ENCODE measurements at places on chromosomes 2 and 18.

GRCh38 chr2:67156796-67157195, 240.3 kb upstream of the ETAA1 start:
- no peak for DNase-seq

GRCh38 chr2:88815697-88816096, 124.2 kb downstream of the RPIA start:
- no peak for DNase-seq

DNA sequence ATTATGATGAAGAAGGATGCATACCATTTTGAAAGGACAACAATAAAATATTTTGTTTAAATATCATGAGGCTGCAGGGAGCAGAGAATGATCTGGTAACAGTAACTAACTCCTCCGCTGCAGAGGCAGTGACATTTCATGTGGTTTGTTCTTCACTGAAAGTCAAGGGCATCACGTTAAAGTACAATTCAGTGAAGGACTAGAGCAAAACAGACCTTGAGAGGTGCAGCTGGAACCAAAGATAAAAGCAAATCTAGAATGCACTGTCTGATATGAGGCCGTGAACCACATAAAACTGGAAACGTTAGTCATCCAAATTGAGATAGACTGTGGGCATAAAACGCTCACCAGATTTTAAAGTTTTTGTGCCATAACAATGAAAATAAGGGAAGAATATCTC, 522.9 kb upstream of the TNP1 start:
- no peak for DNase-seq

DNA sequence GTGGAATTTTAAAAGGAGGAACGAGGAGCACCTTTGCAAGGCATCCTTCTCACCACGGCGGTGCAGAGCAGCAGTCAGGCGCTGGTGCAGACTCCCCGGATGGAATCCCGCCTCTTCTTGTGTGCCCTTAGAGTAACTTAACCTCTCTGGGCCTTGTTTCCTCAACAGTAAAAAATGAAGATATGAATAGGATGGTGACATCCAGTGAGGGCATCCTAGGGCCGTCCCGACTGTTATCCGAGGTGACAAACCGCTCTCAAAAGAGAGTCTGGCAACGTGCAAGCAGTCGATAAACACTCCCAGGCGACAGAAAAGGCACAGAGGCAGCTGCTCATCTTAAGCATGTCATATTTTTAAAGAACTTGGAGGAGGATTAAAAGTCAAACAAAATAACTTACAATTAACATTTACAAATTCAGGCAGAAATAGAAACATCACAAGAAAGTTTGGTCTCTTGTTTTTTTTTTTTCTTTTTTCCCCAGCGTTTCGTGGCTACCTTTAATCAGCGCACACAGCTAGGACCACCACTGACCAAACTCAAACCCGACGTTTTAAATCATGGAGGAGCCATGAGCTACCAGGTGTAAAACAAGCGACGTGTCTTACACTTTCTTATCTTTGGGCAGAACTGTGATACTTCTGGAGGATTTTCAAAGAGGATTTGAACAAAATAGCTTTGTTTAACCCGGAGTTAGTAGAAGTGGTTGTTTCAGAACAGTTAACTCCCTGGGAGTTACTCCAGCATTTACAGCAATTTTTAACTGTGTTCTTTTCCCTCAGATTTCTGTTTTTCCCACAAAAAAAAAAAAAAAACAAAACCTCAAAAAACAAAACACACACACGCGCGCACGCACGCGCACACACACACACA, 2.1 kb downstream of the MBP start:
- DNase-seq, result no peak

DNA sequence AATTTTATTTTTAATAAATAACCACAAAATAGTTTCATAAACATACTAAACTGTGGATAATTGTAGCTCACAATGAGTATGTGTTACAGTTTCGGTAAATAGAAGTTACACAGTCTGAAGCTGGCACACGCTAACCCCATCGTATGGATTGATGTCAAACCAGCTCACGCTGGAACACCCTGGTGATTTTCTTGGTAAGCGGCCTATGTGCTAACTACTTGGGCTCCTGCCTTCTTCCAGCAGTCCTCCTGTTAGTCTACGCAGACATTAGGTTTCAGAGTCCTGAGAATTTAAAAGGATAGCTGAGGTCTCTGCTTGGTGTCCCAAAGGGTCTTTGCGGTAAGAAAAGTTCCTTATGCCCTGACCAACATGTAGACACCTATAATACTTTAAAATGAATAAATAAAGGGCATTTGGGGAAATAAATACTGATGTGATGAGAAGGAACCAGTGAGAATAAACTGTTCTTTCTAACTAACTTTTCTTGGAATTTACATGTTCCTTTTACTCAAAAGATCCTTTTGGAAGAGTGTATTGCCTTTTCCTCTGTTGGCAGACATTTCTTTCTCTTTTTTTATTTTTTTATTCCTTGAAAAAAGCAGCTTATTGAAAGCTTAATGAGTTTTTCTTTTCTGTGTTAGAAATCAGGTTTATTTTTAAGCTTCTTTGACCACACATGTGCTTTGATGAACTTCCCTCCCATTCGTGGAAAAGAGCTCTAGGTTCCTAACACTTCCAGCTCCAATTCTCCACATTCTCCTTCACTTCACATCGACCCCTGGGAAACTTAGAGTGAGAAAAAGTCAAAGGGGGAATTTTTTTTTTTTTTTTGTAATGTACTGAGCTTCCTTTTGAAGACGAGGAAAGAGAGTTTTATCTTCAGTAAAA, 322.2 kb downstream of the IRS1 start:
- no peak for DNase-seq

DNA sequence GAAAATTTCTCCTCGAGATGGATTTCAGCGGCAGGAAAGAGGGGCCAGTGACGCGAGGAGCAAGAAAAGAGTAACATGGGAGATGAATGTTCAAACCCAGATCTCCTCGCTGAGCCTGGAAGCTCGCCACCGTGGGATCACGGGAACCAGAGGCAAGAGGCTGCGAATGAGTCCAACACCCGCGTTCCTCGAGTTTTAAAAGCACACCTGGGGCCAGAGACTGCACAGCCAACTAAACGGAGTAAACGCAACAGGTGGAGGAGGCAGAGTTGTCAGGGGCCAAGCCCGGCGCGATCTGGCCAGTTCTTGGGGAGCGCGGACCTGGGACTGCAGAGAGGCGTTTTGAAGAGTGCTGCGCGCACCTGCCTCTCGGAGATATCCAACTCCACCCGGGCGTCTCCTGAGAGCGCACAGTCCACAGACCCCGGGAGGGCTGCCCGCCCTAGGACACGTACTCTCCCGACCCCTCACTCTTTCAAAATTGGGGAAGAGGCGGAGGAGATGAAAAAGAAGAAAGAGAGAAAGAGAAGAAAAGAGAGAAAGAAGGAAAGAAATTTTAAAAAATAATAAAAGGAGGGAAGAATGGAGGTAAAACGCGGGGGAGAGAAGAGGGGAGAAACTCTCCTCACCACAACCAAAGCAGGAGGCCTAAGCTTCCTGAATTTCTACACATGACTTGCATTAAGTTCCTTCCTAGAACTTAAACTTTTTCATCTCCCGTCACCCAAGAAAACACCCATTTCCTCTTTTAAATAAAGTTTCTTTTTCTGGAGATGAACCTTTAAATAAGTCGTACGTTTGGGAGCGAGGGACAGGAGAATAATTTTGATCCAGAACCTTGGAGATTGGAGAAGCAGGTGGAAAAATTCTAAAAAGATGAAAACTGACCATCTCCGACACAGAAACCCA, 5.3 kb upstream of the PAX3 start:
- no peak for DNase-seq

- no peak for DNase-seq
Measured at GRCh38 chr2:122061206-122061605, 305.8 kb downstream of the TSN start.

DNA sequence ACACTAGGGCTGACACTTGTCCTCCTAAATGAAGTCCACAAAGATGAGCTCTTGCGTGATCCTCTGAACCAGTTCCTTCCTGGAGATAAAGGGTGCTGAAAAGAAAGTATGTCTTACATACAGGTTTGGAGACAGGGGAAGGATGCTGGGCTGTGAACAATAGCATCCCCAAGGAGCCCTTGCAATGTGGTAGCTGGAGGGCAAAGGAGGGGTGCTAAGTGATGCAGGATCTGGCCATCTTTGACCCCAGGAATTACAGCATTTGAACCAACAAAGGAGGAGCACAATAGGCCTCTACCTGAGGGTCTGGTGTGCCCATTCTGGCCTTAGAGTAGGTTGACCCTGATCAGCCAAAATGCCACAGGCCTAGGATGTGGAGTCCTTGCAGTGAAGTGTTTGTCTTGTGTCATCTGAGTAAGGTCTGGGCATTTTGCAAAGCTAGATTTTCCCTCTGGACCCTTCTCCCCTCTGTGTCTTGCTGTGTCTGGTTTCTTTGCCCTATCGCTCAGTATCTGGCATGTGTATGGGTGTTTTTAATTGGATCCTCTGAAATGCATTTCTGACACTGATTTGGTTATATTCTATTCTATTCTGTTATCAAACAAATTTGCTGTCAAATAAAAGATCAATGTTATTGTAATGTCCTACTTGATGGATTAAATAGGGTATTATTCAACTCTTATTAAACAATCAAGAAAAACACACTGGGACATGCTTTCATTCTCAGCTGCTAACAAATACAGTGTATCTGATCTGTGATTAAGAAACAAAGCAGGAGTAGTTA, 364.8 kb upstream of the MEIS1 start:
- no peak for DNase-seq

DNA sequence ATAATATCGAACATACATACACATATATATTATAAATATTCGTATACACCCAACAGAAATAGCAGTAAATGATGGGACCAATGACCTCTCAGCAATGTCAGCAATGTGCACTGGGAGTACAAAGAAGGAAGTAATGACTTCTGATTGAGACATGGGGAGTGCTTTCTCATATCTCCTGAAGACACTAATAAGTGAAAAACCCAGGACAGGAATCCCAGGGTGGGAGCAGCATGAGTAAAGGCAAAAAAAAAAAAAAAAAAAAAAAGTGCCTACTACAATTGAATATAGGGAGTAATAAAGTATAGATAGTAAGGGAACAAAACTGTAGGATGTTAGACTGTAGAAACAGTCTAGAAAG, 491.3 kb downstream of the IRS1 start:
- no peak for DNase-seq

- no peak for DNase-seq
Measured at GRCh38 chr18:32167980-32168730, 21.7 kb upstream of the MEP1B start.

GRCh38 chr2:217206016-217206725, 346.3 kb upstream of the TNP1 start:
- no peak for DNase-seq

DNA sequence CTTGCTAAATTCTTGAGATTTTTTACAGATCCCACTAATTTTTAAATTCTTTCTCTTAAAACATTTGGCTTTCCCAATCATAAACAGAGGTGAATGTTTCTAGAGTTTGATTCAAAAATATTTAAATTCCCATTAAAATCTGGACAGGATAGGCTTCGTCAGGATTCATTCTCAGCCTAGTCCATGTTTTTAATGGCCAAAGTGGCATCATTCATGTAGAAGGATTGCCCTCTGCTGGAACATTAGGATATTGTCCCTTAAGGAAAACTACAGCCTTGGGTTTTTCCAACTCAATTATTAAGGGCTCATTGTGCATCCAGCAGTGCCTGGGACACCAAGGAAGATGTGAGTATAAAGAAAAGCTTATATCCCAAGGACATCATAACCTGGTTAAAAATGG, 71.7 kb downstream of the TPGS2 start:
- peak; percentile 6 for DNase-seq

- no peak for DNase-seq
Measured at GRCh38 chr2:226030788-226031646, 631.5 kb downstream of the NYAP2 start.

- DNase-seq, result no peak
Measured at GRCh38 chr2:47029737-47030524, 114.3 kb upstream of the MCFD2 start.

GRCh38 chr18:6714010-6714409, 15.5 kb upstream of the ARHGAP28 start:
- no peak for DNase-seq

GRCh38 chr18:45841765-45842442, 16.4 kb downstream of the SIGLEC15 start:
- DNase-seq, result no peak

DNA sequence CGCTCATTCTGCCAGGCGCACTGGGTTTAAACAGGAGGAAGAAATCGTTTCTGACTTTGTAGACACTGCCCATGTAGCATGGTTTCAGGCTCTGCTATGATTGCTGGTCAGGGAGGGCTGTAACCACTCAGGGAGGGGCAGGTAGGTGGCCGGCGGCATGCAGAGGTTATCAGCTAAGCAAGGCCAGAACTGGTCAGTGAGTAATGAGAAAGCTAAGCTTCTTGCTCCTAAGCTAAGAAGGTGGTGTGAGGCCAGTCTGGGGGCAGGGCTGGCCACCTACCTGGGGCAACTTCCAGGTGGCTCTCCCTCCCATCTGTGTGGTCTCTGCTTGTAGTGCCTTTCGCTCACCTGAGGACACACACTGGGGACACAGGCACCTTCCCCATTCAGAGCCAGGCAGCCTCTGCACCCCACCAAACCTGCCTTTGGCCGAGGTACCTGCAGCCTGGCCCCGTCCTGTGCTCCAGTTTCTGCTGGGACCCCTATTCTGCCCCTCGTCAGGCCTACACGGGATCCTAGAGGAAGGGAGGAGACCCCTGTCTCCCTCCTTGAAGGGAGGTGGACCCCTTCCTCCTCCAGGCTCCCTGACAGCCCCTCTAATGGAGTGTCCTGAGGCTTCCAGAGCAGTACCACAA, 195.9 kb downstream of the SEPTIN10 start:
- no peak for DNase-seq

GRCh38 chr2:176935543-176936102, 277.0 kb upstream of the HNRNPA3 start:
- no peak for DNase-seq

DNA sequence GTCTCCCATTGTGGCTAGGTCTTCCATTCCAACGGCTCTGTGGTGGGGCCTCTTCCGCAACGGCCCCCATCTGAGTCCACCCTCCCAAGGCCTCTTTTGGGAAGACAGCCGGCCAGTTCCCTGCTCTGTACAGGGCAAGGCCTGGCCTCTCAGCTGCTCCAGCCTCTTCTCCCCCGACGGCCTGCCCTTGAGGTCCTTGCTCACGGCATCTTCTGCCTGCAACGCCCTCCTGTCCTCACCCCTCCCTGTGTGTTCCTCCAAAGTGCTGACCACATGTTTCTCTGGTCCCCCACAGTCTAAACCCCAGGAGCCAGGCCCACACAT, 16.0 kb downstream of the HS6ST1 start:
- DNase-seq, result no peak

DNA sequence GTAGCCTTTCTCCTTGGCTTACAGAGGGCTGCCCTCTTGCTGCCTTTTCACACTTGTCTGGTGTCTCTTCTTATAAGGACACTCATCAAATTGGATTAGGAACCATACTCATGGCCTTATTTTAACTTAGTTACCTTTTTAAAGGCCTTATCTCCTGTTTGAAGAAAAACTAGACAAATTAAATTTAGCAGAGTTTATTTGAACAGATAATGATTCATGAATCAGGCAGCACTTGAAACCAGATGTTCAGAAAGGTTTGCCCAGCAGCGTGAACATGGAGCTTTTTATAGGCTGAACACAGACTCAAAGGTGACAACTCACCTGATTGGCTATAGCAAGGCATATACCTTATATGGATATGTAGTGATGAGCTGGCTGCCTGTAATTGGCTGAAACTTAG, 238.0 kb downstream of the GULP1 start:
- no peak for DNase-seq
